Endothelial cell (in vitro differentiated cells): ENCODE measurements at places on chromosomes 5 and 9.

DNA sequence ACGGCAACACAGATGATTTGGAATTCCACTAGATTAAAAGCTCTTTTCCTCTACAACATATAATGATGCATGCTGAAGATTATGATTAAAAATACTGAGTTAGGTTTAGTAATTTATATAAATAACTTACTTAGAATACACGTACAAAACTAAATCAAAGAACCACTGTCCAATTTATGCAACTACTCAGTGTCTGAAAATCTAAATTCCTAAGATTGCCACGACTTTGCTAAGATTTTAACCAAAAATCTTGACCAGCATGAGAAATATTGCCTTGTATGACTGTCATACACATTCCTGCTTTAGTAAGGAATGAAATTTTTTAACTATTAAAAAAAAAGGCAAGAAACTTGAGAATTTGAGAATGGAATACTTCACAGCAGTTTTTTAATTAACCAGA, 292.4 kb downstream of the ZNF608 start:
- H3K27me3 ChIP-seq = peaks cover 1% of the 10 kb centered on the region
- no peaks in the 10 kb centered on the region for H3K4me1 ChIP-seq
- DNase-seq = no peak
- H3K27ac ChIP-seq = no peak overlapping the region

- no peak overlapping the region for H3K4me3 ChIP-seq
- no peak for DNase-seq
- no peaks in the 10 kb centered on the region for H3K27me3 ChIP-seq
- no peaks in the 10 kb centered on the region for H3K4me1 ChIP-seq
- no peaks in the 10 kb centered on the region for H3K36me3 ChIP-seq
- H3K27ac ChIP-seq = no peak overlapping the region
Observed at GRCh38 chr9:109619310-109619709, 121.2 kb upstream of the PTPN3 start.

- no peak overlapping the region for H3K4me3 ChIP-seq
- H3K36me3 ChIP-seq = no peaks in the 10 kb centered on the region
- no peaks in the 10 kb centered on the region for H3K4me1 ChIP-seq
- no peak overlapping the region for H3K27ac ChIP-seq
Observed at GRCh38 chr9:116087751-116088194, 65.8 kb upstream of the PAPPA start.

DNA sequence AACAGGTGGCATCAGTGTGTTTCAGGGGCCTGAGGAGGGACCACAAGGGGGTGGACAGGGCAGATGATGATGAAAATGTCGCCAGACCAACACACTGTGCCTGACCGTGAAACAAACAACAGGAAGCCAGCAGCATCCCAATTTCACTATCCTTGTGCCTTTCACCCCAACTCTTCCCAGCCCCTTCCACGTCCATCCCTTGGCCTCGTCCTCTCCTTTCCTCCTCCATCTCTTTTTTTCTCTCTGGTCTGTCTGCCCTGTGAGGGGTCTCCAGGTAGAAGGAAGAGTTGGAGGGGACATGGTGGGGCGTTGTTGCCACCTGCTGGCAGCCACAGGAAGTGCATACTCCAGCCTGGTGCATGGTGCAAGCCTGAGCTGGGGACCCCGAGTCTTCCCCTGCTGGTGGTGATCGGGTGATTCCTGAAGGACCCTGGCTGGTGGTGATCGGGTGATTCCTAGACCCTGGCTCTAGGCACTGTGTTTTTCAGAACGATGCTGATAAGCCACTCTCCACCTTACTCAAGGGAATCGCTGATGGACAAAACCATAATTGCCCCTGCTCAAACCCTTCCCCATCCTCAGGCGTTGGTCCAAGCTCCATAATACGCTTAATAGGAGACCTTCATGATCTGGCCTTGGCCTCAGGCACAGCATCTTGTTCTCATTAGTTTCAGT, 21.7 kb upstream of the NSD1 start:
- peaks cover 5% of the 10 kb centered on the region for H3K36me3 ChIP-seq
- H3K4me1 ChIP-seq = peaks cover 11% of the 10 kb centered on the region
- peaks cover 8% of the 10 kb centered on the region for H3K27me3 ChIP-seq
- no peak overlapping the region for H3K4me3 ChIP-seq
- peak; percentile 83 for DNase-seq

GRCh38 chr9:86079421-86079831, 19.9 kb downstream of the GOLM1 start:
- DNase-seq = no peak
- H3K27me3 ChIP-seq = no peaks in the 10 kb centered on the region
- H3K4me1 ChIP-seq = no peaks in the 10 kb centered on the region
- no peak overlapping the region for H3K4me3 ChIP-seq

- no peaks in the 10 kb centered on the region for H3K36me3 ChIP-seq
- peaks cover 3% of the 10 kb centered on the region for H3K4me1 ChIP-seq
- no peak for DNase-seq
- H3K27me3 ChIP-seq = no peaks in the 10 kb centered on the region
- H3K27ac ChIP-seq = no peak overlapping the region
Observed at GRCh38 chr9:112535301-112535700, 48.7 kb downstream of the KIAA1958 start.

DNA sequence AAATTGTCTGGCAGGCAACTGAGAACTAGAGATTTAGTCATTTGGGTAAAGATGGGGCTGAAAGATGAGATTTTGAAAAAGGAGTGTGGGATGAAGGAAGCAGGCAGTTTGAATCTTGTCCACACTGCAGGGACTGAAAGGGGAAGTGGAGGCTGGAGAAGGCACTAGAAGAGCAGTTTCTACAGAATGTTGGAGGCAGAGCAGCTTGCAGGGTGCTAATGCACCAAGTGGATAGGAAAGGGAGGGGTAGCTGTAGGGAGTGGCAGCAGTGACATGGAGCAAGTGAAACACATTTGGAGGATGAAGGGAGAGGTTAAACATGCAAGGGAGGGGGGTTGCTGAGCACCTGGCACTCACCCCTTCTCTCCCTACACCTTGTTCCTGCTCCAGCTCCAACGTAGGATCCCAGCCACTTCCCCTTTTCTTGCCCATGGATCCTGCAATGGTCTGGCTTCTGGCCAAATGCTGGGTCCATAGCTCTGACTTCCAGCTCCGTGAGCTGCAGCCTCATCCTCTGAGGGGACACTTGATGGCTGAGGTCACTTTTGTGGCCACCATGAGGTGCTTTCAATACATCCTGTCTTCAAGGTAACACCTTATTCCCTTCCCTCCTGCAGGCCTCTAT, 30.0 kb upstream of the FGD3 start:
- no peak for DNase-seq
- H3K27me3 ChIP-seq = peaks cover 2% of the 10 kb centered on the region
- no peak overlapping the region for H3K27ac ChIP-seq
- H3K36me3 ChIP-seq = peaks cover 5% of the 10 kb centered on the region
- peaks cover 7% of the 10 kb centered on the region for H3K4me1 ChIP-seq
